ENCODE measurements at places on chromosomes 1 and 21. TPM values are rescaled to one million over a fixed set of nuclear protein-coding genes. Genes with fewer than 3 reads are reported as not detected.

RIPPLY3 gene
- total RNA-seq = not detected

DNA sequence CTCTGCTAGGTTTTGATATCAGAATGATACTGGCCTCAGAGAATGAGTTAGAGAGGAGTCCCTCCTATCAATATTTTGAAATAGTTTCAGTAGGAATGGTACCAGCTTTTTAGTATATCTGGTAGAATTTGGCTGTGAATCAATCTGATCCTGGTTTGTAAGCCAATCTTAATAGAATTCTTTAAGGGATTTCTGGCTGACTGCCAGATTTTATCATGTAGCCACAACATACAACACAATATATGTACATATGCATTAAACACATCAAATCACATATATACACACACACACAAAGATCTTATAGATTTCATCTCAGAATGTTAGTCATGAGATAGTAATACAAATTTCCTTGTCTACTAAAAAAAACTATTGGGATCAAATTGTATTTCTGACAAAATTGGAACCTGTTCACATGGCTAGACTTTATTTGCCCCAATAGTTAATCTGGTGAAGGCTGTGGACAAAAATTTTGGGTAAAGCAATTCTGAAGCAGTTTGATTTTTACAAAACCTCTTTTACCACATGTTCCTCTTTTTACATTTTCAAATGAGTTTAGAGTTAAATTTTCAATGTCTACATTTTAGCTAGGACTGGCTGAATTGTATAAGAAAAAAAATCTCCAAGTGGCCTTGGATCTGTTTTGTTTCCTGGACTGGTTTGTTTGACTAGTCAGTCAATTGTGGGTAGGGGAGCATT lies 151.7 kb downstream of the FASLG start:
- DNase-seq = no peak
- peaks cover 7% of the 10 kb centered on the region for H3K4me1 ChIP-seq
- peaks cover 15% of the 10 kb centered on the region for H3K36me3 ChIP-seq
- H3K27me3 ChIP-seq = no peaks in the 10 kb centered on the region

DNA sequence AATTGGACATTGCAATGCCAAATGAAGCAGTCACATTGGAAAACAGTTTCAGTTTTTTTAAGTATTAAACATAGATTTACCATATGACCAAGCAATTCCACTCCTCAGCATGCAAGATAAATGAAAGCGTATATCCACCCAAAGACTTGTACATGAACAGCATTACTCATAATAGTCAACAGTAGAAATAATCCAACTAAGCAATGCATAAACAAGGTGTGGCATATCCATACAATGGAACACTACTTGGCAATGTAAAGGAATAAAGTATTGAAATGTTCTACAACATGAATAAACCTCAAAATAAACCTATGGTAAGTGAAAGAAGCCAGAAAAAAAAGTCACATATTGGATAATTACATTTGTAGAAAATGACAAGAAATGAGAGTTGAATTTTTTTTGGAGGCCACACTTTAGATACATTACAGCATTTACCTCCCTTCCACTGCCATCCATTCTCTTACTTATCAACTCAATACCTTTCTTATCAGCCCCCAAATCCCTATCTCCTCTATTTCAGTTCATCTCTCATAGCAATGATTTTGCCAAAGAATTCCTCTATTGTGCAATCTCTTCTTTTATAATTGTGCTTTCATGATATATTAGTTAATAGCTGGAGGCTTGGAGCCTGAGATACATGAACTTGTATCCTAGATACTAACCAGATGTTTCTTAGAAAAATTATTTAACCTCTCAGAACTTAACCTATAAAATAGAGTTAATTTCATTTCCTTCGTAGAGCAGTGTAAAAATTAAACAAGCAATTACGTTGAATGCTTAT lies 414.2 kb upstream of the C1orf87 start:
- H3K4me3 ChIP-seq = no peak overlapping the region
- DNase-seq = no peak
- H3K4me1 ChIP-seq = no peaks in the 10 kb centered on the region
- H3K27ac ChIP-seq = no peak overlapping the region
- H3K27me3 ChIP-seq = peaks cover 7% of the 10 kb centered on the region
- H3K36me3 ChIP-seq = no peaks in the 10 kb centered on the region

DNA sequence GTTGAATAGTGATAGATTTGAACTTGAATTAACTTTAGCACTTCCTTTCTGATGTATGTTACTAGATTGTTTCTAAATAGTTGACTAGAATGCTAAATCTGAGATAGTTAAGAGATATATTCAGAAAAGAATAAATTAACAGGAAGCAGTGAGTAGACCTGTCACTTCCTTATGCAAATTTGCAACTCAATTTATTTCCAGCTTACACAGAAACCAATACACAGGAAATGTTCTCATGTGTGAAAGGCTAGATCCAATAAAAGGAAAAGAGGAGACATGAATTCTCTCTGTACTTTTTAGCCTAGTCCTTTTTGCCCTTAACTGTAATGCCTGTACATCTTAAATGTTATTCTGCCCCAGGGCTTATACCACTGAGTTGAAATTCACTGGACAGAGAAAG lies 522.3 kb downstream of the COL11A1 start:
- no peaks in the 10 kb centered on the region for H3K27me3 ChIP-seq
- DNase-seq = no peak
- no peak overlapping the region for H3K4me3 ChIP-seq
- no peaks in the 10 kb centered on the region for H3K4me1 ChIP-seq
- H3K27ac ChIP-seq = no peak overlapping the region

DNA sequence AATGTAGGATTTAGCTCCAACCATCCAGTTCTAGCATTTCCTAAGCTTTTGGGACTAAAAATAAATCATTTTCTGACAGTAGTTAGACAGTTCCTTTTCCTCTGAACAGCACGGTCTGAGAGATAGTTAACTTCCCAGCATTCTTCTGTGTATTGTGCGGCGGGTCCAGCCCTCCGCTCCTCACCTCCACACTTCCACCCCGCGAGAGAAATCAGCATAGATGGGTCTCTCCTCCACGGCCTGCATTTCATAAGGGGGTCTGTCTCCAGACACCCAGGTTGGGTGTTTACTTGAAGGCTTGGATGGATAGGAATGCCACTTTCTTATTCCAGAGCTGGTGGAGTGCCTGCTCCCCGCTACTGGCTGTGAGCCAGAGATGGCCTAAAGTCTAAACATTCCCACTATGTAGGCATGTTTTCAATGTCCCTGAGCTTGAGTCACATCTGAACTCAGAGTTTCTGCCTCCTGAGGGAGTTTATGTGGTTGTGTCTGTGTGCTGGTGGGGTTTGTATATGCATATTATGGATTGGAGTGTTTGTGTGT lies 38.0 kb upstream of the PPP2R5A start:
- no peak overlapping the region for H3K4me3 ChIP-seq
- H3K4me1 ChIP-seq = no peaks in the 10 kb centered on the region
- no peaks in the 10 kb centered on the region for H3K36me3 ChIP-seq
- H3K27ac ChIP-seq = no peak overlapping the region

DNA sequence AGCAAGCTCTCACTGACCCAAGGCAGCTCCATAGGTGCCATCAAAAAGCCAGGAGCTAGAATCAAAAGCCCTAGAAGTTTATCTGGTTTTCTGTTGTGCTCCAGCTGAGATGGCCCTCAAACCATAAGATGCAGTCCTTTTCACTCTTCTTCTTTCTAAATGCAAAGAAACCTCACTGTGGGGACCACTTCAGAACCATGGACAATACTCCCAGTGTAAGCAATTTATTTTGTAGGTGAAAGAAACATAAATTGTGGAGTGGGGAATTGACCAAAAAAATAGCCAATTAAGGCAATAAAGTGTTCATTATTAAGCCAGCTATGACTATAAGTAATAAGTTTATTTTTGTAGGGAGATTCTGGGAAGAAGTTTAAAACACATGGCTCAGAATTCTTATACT lies 1399.9 kb downstream of the PLA2G4A start:
- H3K4me3 ChIP-seq = no peak overlapping the region
- no peaks in the 10 kb centered on the region for H3K27me3 ChIP-seq
- H3K4me1 ChIP-seq = no peaks in the 10 kb centered on the region
- no peak for DNase-seq
